Esophagus squamous epithelium (tissue), 5 donors: ENCODE measurements at places on chromosomes 4 and X.

DNA sequence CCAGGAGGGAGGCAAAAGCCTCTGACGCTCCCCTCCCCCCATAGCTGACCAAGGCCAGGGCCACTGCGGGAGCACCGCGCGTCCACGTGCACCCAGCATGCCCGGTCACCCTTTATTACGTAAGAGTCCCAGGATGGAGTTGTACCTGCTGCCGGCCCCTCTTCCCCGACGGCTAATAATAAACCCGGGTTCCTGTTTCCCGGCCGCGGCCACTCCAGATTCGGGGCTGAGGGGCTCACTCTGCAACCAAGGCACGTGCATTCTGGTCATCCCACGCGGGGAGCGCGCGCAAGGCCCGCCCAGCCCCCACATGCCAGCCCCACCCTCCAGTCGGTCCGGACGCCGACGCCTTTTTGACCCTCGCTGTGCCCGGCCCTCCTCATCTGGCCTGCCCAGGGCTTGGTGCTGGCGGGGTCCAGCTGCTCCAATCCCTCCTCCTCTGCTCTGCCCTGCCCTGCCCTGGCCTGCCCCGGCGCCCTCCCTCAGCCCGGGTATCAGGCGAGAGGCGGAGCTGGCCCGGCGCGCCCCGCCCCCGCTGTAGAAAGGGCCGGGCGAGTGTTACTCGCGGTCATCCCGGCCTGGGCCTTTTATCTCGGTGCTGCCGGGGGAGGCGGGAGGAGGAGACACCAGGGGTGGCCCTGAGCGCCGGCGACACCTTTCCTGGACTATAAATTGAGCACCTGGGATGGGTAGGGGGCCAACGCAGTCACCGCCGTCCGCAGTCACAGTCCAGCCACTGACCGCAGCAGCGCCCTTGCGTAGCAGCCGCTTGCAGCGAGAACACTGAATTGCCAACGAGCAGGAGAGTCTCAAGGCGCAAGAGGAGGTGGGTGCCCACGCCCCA lies 2.6 kb downstream of the MID1IP1 start:
- peak; percentile 3 for DNase-seq

DNA sequence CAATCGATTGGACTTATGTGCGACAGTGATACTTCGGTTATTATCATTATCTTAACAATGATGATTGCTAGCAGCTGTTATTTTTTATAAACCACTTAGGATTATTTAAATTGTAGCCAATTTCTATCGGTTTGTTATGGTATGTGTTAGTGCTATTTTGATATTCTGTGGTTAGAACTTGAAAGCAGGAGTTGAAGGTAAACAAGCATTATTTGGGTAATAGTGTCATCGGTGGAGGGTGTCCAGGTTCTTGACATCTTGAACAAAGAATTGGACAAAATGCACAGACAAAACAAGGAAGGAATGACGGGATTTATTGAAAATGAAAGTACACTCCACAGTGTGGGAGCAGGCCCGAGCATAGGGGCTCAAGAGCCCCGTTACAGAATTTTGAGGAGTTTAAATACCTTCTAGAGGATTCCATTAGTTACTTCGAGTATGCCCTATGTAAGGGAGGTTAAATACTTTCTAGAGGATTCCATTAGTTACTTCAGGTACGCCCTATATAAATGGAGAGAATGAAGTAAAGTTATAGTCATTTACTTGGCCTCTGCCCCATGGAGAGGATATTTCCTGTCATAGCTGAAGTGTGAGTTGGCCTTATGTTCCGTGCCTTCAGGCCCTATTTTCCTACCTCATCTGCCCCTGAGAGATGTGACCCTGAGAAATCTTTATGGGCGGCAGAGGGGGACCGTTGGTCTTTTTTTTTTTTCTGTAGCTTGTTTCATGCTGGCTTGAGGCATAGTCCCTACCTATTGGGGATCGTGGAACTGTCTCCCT lies 13.1 kb downstream of the MOB1B start:
- no peak for DNase-seq

DNA sequence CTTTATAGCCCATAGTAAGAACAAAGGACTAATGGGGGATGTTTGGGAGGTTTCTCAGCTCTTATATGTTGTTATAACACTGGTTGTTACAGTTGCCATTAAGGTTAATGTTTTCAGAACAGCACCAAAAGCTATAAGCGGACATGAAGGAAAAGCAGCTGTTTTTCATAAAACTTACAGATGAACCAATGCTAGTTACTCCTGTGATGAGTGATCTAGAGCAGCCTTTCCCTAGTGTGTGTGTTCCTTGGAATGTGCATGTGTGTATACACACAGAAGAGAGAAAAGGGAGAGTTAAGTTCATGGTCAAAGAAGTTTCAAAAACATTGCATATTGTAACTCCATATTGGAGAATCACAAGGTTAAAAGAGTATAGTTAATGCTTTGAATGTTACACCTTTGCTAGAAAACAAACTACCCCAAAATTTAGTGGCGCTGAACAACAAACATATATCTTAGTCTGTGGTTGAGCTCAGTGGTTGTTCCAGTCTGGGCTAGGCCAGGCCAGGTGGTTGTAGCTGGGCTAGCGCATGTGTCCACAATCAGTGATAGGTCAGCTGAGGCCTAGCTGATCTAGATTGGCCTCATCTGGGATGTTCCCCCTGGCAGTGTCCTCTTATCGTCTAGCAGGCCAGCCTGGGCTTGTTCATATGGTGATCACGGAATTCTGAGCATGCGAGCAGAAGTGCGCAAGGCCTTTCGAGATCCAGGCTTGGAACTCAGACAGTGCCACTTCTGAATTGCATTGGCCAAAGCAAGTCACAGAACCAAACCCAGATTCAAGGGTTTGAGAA lies 151.0 kb downstream of the NHS start:
- DNase-seq, result no peak

DNA sequence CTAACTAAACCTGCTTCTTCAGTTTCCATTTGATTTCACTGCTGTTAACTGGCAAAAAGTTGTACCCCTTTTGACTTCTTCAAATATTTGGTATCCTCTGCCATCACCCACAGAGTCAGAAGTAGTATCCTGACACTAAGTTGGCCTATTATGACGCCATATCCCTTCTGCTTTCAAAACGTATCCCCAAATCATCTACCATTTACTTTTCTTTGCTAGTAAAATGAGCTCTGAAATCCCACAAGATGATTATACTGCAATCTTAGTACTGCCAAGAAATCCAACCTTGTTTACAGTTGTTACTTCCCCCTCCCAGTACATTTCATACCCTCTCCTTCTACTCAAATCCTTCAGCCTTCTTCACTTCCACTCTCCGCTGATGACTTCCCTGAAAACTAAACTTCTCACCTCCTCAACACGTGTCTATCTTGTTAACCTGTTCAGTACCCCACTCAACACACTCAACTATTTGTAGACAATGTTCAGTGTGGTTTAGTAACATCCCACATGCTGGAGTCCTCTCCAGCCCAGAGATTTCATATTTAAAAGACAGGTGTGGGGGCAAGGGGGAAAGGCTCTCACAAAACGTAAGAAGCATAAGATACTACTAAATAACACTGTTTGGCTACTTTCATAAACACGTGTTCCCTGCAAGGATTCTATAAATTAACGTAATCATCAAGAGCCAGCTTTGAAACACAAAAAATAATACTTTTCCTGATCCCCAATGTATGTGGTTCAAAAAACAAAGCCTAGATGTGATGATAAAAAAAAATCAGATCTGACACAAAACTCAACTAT lies 1.3 kb downstream of the NAF1 start:
- DNase-seq, result no peak

- no peak for DNase-seq
These were observed 223.9 kb upstream of the DCAF8L1 start for GRCh38 chrX:28205126-28205525.

DNA sequence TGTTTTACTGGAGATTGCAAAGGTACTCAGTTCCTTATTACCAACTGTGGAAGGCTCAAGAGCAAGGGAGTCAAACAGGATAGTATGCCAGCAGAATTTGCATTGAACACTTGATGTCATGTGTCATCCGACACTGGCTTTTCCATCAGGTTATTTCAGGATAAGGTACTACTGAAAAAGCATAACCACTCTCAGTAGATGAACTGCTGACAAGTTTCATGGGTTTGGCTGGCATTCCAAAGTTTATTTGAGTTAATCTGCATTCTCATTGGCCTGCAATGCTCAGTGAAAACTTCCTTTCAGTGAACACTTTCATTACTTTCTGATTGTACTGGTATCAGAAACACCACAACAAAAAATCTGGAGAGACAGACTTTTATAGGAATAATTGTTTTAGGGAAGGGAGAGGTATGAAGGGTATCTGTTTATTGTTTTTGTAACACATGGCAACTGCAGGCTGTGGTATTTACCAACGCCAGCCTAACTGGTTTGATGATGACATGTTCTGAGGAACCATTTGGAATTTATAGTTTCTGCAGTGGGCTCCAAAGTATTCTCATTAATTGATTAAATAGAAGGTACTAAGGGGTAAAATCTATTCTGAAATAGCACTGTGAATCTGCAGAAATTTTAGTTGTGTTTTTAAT lies 345.7 kb upstream of the NR3C2 start:
- no peak for DNase-seq

DNA sequence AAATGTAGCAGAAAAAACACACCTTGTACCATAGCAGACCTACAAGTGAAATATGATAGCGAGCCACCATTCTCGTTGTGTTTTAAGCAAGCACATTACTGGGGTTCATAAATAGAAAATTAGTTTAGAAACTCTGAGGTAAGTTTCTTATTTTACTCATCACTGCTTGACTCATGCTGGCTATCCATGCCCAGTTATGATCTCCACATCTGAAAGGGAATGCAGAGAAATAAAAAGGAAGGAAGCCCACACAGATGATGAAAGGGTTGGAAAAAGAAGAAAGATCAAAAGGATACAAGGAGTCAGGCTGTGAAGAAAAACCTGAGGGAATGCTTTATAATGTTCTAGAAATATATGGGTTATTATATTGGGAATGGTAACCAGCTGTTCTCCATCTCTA lies 54.5 kb downstream of the CAMK2D start:
- DNase-seq, result no peak

GRCh38 chr4:186852964-186853391 lies 129.3 kb upstream of the FAT1 start:
- DNase-seq, result no peak

- DNase-seq, result no peak
These were observed 166.0 kb upstream of the SH3RF1 start for GRCh38 chr4:169436734-169437133.

- DNase-seq, result no peak
These were observed 422.1 kb downstream of the BCOR start for GRCh38 chrX:39675619-39676018.

GRCh38 chr4:8840006-8840793 lies 31.4 kb downstream of the HMX1 start:
- no peak for DNase-seq

- DNase-seq, result no peak
These were observed 70.5 kb downstream of the JADE1 start for GRCh38 chr4:128879971-128880370.

- no peak for DNase-seq
These were observed 86.2 kb upstream of the FRMPD4 start for GRCh38 chrX:12052109-12052508.

- DNase-seq, result no peak
These were observed 76.7 kb downstream of the CLCN5 start for GRCh38 chrX:49999087-49999486.

DNA sequence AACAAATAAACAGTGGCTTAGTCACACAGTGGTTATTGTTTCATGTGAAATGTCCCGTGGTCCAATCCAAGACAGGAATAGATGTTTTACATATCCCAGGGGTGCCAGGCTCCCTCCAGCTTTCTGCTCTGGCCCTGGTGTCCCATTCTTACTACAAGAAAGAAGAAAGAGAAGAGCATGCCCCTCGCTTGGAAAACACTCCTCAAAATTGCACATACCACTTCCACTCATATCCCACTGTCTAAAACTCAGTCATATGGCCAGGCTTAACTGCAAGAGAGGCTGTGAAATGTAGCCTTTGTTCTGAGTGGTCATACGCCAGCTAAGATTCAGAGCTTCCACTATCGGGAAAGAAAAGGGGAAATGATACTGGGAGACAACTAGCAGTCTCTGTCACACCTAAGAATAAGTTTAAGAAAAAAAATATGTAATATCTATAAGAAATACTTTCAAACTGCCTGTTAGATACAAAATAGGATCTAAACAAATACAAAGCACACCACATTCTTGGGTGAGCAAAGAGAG lies 306.8 kb upstream of the FAM241A start:
- DNase-seq, result no peak

DNA sequence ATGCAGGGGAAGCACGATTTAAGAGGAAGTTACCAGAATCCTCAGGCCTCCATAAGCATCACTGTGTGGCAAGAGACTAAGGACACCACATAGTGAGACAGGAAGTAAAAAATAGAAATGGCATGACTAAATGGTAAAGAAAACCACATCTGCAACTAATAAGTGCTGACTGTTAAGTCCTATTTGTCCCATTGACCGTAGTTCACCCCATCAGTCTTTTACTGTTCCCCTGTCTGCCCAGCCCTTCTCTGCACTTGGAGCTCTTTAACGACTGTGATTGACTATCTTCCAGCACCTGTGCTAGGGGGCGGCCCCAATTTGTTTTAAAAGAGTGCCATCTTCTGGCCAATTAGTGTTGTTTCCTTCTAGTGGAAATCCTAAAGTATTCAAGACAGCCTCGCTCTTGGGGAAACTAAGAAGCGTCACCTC lies 94.2 kb downstream of the MAOA start:
- no peak for DNase-seq

DNA sequence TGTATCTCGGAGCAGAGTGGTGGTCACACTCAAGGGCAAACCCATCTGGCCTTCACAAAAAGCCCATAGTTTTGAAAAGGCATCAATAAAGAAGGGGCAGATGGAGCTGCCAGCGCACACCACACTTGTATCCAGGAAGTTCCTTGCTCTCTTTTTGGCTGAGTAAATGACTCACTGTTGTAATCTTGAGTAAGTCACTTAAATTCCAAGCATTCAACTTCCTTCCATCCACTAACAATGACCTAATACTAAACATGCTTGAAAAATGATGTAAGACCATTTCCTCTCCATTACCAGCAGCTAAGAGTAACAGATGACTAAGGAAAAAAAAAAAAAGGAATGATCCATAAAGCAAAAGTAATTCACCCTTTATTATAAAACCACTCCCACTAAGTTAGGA lies 32.4 kb upstream of the MYOZ2 start:
- no peak for DNase-seq

DNA sequence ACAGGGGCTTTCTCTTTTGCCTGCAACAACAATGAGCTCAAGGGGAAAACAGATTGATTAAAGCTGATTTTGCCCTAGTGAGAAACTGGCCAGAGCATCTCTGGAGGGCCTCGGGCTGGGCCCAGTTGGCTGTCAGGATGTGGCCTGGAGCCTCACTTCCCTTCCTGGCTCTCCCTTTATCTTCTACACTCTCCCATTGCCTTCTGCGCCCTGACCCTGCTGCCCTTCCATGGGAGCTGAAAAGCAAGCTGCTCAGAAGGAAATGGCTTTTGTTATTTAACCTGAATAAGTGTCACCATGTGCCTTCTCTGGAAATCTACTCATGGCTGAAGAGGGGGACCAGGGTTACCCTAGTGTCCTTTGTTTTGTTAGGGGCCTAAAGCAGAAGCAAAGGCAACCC lies 43.8 kb downstream of the NHSL2 start:
- DNase-seq, result no peak
